Cortex of kidney (tissue), 1 donor: ENCODE measurements at places on chromosomes 7 and 10.

DNA sequence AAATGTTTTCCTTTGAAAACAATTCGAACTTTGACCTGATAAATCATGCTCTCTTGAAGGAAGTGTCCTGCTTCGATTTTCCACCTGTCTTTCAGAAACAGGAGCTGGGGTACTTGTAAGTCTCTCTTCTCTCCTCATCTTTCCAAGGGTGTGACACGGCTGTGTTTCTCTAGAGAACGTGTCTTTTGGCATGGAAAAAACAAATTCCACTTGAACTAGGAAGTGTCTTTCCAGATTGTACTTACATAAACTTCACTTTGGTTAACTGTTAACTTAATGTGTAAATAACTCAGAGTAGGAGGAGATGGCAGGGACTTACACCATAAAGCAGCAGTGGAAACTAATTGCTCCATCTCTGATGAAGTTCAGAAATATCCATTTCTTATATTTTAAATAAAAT is 4.2 kb upstream of the CALCR start:
- no peak for DNase-seq

GRCh38 chr7:7652798-7653540 is 12.4 kb downstream of the UMAD1 start:
- DNase-seq = no peak

DNA sequence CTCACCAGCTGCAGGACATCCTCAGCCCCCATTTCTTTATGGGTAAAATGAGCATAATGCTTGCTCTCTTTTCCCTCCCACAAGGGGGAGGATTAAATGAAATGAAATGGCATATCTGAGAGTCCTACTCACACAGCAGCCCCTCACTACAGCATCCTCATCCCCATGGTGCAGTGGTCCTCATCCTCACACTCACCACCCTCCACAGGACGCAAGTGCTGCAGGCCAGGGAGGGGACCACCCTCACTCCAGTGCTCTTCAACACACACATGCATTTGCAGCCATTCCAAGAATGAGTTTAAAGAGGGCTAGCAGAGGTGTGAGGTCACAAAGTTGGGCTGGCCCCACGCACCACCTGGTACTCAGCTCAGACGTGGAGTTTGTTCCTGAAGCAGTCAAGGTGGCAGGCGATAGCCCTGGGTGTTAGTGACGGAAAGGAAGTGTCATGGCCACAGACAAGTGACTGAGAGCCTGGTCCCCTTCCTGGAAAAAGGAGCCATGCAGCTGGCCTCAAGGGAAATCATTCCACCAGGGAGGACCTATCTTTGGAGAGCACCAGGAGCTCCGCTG is 234.0 kb downstream of the TNS3 start:
- DNase-seq = no peak

- DNase-seq = no peak
These were observed 120.7 kb downstream of the SRPK2 start for GRCh38 chr7:105268056-105268455.

GRCh38 chr7:146889806-146890555 is 773.4 kb downstream of the CNTNAP2 start:
- no peak for DNase-seq

DNA sequence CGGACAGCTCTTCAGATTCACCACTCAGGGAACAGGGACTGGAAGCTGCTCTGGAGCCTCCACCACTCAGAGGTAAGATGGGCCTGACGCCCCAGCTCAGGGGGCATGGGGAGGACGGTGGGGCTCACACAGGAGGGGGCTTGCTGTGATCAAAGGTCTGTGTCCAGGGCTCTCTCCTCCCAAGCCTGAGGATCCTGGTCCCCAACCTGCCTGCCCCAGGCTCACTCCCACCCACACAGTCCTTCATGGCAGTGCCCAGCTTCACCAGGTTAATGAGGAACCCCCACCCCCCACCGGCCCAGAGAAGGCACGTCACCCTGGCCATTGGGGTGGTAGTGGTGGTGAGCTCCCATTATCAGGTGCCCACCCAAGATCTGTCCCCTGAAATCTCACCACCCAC is 926.7 kb upstream of the ZNF722 start:
- DNase-seq = no peak

GRCh38 chr10:32687546-32687945 is 241.6 kb downstream of the CCDC7 start:
- no peak for DNase-seq

DNA sequence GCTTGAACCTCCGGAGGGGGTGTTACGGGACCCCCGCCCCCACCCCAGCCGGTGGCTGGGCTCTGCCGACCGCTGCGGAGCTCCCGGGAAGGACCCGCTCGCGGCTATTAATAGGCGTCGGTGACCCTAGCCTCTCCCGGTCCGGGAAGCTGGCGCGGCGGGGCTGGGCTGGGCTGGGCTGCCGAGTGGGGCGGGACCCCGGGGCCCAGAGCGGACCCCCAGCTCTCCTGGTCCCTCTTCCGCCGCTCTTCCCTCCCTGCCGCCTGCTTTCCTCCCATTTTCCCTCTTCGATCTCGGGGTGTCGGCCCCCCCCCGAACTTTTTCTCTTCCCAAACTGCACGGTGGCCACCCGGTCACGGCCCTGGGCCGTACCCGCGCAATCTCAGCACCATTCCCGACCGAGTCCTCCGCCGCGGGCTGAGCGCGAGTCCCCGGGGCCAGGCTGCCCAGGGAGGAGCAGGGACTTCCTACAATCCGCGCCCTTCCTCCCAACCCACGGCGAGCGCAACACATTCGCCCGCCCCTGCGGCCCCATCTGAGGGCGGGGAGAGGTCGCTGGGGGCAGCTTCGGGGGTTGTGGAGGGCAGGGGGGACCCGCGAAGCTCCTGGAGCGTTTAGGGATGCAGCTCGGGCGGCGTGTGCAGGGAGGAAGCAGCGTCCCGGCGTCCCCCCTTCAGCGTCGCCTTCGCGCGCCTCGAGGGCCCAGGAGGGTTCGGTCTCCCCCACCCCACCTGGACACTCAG is 3.1 kb upstream of the ELFN1 start:
- DNase-seq = no peak

GRCh38 chr7:5396542-5396941 is 27.1 kb downstream of the TNRC18 start:
- no peak for DNase-seq

- no peak for DNase-seq
These were observed 6.6 kb downstream of the CPA2 start for GRCh38 chr7:130273081-130273932.

DNA sequence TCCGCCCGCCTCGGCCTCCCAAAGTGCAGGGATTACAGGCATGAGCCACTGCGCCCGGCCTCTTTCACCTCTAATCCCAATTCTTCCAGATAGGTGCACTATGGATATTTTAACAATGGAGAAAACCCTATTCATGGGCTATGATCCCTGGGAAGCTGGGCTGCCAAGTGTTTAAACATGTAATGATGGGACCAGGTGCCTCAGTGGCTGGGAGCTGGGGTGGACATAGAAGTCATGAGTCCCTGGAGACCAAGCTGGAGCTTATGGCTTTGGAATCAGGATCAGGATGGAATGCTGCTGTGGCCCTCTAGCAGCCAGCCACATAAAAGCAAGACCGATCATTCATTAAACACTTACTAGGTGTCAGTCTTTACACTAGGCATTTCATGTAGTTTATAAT is 41.8 kb upstream of the IGFBP3 start:
- no peak for DNase-seq

- DNase-seq = no peak
These were observed 94.3 kb downstream of the DLG5 start for GRCh38 chr10:77832238-77832637.

- DNase-seq = no peak
These were observed 38.0 kb downstream of the INPP5A start for GRCh38 chr10:132575320-132576201.

GRCh38 chr10:24343686-24344085 is 134.7 kb downstream of the KIAA1217 start:
- no peak for DNase-seq

DNA sequence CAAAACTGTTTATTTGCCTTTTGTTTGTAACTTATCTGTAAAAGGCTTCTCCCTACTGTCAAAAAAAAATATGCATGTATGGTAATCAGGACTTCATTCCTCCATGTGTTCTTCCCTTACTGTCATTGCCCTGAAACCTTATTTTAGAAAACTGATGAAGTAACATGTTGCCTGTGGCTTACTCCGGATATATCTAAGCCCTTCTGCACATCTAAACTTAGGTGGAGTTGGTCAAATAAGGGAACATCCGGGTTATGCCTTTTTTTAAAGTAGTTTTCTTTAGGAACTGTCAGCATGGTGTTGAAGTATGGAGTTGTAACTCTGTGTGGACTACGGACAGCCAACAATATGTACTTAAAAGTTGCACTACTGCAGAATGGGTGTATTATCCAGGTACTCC is 6.2 kb downstream of the SAR1A start:
- DNase-seq = no peak

GRCh38 chr10:1402016-1402770 is 335.1 kb downstream of the ADARB2 start:
- DNase-seq = no peak

- DNase-seq = no peak
These were observed 123.4 kb upstream of the ZNF92 start for GRCh38 chr7:65250216-65250615.

GRCh38 chr10:17533731-17534130 is 79.3 kb upstream of the ST8SIA6 start:
- DNase-seq = no peak

DNA sequence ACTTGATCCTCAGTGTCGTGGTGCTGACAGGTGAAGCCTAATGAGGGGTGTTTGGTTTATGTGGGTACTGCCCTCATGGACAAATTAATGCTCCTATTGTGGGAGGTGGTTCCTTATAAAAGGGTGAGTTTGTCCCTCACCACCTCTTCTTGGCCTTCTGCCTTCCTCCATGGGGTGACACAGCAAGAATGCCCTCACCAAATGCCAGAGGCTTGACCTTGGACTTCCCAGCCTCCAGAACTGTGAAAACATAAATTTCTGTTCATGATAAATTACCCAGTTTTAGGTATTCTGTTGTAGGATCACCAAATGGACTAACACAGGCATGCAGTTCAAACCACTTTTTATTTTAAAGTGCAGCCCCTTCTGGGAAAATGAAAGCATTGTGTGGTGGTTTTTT is 39.4 kb downstream of the BAMBI start:
- DNase-seq = no peak

DNA sequence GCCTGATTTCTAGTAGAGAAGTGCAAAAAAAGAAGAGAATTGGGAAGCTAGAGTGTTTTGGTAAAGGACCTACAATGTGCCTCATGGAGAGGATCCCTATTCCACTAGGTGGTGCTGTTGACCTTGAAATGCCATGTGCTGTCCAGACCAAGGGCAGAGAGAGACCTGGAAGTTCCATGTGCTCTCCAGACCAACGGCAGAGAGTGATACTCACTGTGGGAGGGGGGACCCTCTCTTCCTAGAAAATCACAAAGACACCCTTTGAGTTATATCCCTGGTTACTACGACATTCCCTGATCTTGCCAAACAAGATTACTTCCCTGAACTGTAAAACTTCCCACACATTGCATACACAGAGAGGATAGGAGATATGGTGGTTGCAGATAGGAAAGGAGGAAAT is 212.7 kb upstream of the ZNF804B start:
- DNase-seq = no peak

DNA sequence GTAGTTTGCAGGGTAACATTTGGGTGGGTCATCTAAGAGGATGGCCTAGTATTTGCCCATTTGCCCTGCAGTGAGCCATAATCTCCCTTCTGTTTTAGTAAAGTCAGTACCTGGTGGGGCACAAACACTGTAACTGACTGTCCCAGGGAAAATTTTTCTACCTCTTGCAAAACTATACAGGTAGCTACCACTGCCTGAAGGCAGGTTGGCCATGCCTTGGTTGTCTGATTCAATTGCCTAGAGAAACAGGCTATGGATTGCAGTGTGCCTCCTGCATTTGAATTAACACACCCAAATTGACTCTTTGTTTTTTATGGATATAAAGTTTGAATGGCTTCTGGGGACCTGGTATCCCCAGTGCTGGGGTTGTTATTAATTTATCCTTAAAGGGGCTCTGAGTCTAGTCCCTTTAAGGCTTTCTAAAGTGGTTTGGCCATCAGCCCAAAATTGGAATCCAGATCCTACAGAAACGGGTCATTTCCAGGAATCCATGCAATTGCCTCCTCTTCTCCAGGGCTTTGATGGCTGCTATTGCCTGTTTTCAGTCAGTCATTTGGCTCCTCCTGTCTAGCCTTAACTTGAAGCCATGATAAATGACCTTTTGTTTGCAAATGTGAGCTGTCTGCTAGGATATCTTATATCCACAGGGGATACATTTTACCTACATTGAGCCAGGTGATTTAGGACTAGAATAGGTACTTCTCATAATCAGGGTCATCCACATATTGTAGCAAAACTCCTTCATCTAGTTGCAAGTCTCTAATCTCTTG is 89.1 kb downstream of the STRA8 start:
- no peak for DNase-seq

DNA sequence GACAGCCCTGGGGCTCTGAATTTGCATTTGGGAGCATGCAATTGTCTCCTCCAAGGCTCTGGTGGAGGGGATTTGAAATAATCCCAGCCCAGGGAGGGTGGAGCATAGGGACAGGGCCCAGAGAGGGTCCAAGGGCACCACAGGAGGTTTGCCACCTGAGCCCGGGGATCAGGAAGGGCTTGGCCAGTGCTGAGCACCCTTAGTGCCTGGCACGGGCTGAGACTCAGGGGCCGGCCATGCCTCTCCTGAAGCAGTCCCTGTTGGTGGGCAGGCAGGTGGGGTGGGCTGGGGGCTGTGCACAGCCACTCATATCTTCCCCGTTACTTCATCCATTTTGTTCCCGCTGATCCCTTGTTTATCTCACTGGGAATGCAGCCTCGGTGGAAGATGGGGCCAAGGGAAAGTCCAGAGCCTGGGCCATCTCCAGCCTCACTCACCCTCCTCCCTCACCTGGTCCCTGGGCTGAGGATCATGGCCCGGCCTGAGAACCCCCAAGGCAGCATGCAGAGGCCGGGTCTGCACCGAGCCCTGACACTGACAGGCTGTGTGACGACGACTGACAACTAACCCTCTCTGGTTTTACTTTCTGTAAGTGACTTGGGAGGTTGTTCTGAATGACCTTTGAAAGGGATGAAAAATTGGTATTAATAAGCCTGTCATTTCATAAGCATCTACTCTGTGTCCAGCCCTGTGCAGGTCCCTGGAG is 38.5 kb downstream of the KCTD7 start:
- DNase-seq = no peak

GRCh38 chr7:6035686-6036085 is 4.5 kb downstream of the ANKRD61 start:
- DNase-seq = no peak

GRCh38 chr10:75091146-75091545 is 20.3 kb upstream of the SAMD8 start:
- DNase-seq = no peak

- no peak for DNase-seq
These were observed 61.7 kb upstream of the PPIF start for GRCh38 chr10:79285315-79286197.

- DNase-seq = no peak
These were observed 117.8 kb downstream of the ZMIZ1 start for GRCh38 chr10:79186486-79187120.
